ENCODE measurements at places on chromosomes 4 and X.

DNA sequence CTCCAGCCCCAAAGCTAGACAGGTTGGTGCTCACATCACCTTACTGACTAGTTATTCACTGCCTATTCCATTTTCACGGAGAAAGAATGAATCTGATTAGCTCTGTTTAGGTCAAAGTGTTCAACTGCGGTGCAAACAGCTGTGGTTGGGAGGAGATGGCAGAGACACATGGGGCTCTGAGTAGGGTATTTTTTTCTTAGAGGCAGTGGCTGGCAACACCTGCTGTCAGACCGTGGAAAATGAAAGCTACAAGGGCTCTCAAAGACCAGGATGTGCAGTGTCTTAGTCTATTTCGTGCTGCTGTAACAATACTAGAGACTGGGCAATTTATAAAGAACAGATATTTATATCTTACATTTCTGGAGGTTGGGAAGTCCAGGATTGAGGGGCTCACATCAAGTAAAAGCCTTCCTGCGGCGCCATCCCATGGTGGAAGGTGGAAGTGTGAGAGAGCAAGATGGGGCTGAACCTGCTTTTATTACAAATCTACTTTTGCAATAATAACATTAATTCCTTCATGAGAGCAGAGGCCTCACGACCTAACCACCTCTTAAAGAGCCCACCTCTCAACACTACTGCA lies 10.6 kb downstream of the NYX start:
- DNase-seq: no peak

GRCh38 chrX:44937606-44938005 lies 64.6 kb downstream of the KDM6A start:
- no peak for DNase-seq

GRCh38 chrX:23890933-23891332 lies 16.8 kb downstream of the APOO start:
- DNase-seq: no peak

DNA sequence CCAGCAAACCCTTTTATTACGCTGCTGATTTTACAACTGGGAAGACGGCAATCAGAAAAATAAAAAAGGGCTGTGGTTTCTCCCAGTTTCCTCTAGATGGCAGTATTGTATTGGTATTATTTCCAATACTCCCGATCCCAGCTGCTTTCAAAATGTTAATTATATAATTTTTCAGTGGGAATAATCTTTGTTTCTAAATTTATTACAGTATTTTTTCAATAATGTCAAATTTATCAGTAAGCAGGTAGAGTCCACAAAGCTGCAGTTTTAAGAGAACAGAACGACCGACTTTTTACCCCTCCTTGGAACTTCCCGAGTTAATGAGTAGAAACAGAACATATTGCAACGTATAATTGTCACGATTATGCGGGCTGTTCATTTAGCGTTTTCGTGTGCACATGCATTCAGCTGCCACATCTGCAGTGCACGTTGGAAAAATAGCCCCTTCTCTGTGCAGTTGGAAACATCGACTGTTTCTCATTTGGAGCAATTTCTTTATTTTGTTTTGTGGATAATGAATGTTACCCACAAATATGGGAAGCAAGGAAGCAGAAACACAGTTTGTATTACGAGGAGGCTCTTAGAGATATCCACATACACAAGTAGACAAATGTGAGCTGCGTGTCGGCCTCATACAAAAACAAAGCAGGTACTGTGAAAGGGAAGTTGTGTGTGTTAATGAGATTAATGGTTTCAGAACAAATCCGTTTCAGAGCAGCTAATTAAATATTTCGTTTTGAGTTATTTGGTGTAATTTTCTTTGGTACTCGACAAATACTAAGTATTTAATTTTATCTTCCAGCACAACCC lies 188.0 kb downstream of the STIM2 start:
- DNase-seq: peak; percentile 29

DNA sequence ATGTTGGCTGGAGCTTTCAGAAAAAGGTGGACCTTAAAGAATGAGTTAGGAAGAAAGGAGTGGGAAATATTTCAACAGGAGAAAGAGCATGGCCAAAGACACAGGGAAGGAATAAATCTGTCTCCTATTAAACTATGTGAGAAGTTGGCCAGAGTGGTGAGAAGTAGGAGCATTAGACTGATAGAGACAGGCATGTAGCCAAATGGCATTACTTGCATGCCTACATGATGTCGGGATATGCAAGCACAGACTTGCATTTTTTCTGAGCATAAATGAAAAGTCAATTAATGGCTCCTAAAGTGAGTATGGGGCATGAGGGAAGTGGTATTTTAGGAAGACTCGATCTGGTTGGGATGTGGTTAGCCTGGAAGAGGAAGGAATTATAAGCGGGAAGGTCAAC lies 279.6 kb upstream of the PITX2 start:
- DNase-seq: peak; percentile 77

DNA sequence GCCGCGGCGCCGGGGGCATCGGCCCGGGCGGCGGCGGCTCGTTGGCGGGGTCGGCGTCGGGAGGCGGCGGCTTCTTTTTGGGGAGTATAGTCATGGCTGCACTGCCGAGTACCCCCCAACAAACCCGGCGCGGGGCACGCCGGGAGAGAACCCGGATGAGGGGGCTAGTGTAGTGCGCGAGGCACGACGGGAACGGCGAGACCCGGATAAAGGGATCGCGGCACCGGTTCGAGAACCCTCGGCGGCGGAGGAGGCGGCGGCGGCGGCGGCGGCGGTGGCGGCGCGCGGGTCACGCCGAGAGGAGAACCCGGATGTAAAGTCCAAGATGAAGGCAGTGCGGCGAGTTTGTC lies at the start of gene OTUD5:
OTUD5 (minus strand) TSS at position 131 of the 350 bp plus-strand sequence; CDS start at position 94, 37 bp downstream.
- peak; percentile 67 for DNase-seq

DNA sequence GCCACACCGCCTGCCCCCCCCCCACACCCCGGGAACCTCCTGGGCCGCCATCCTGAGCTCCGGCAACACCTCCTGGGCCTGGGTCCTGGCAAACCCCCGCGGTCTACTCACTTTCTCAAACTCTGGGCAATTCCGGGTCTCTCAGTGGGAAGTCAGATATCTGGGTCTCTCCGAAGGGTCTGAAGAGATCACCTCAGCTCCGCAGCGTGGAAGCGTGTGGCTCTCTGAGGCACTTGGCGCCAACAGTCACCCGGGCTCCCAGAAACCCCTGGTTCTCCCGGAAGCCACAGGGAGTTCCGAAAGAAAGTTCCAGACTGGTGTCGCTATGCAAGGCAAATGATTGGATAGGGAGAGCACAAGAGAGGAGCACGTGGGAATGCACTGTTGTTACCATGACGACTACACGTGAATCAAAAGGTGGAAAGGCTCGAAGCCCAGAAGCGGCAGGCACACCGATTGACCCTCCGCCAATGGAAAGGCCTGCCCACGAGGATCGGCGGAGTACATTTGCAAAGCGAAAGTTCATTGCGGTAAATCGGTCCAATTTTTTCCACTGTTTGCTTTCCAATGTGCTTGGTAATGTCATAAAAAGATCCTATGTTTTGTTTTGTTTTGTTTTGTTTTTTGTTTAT lies at the start of gene PNMA6E:
PNMA6E (minus strand) TSS at position 218 of the 632 bp plus-strand sequence. CDS start 2,501 bp downstream, outside the sequence.
- no peak for DNase-seq

DNA sequence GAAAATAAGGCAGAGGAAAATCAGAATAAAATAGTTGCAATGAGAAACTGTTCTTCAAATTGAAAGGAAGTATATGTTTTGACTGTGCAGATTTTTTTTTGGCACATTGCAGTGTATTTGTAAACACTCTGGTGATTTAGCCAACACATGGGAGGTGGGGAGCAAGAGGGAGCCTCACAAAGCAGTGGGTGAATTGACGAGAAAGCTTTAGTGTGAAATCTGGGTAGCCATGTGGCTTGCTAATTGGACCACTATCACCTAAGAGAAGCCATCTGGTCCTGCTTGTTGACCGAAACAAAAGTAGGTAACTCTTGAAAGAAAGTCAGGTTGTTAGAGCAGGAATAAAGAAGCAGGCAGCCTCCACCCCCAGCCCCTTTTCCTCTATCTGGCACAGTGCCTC lies 10.4 kb downstream of the CLCN5 start:
- DNase-seq: no peak

DNA sequence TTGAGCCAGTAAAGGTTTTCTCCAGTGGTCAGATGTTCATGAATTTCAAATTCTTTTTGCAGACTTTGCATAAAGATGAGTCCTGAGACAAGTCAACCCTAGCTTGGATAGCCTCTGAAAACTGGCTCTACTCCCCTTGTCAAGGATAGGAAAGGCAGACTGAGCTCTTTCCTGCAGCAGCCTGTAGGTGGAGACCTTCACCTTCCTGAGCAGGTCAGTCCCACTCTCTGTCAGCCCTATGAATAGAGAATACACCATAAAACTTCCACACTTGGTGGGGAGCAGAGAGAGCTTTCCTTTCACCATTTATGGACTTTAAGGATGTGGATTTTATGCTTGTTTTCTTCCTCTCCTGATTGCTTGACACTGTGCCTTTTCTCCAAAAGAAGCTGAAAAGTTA lies 41.9 kb downstream of the PCDH19 start:
- peak; percentile 10 for DNase-seq

- DNase-seq: no peak
Measured at GRCh38 chr4:86560447-86560846, 33.7 kb upstream of the PTPN13 start.

- no peak for DNase-seq
Measured at GRCh38 chr4:138672393-138672976, 343.1 kb upstream of the NOCT start.

DNA sequence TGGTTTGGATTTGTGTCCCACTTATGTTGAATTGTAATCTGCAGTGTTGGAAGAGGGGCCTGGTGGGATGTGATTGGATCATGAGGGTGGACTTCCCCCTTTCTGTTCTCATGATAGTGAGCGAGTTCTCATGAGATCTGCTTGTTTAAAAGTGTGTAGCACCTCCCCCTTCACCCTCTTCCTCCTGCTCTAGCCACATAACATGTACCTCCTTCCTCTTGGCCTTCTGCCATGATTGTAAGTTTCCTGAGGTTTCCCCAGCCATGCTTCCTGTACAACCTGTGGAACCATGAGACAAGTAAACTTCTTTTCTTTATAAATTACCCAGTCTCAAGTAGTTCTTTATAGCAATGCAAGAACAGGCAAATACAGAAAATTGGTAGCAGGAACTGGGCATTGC lies 138.7 kb downstream of the INPP4B start:
- DNase-seq: no peak

- peak; percentile 95 for DNase-seq
Measured at GRCh38 chr4:16627999-16628398, 270.4 kb downstream of the LDB2 start.

DNA sequence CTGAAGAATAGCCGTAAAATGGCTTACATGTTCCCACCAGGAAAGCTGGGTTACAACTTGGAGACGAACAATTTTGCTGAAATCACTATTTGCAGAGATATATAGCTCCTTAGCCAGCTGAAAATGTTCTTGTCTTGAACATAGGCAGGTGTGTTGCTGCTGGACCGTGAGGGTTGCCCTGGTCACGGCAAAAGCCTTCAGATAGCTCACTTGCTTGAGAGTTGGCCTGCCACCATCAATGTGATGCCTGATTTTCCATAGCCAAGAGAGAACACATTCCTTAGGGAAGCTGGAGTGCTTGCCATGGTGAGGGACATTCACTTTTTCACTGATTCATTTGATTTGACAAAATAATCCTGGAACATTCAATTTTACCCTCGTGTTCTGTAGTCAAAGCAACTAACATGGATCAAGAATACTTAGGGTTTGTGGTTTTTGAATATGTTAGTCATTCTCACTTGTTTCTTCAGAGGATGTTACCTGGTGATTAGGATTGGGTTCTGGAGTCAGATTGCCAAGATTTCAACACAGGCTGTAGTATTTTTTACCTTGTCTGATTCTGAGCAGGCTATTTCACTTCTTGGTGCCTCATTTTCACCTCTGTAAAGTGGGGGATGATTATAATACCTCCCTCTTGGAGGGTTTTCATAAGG lies 536.9 kb downstream of the RAPGEF2 start:
- DNase-seq: no peak

- no peak for DNase-seq
Measured at GRCh38 chr4:185464183-185464582, 7.3 kb downstream of the CCDC110 start.

- peak; percentile 45 for DNase-seq
Measured at GRCh38 chrX:54807524-54808108, at the start of gene MAGED2. MAGED2 (plus strand) TSS chrX:54807745; CDS start chrX:54809332, 1,587 bp downstream.

- DNase-seq: no peak
Measured at GRCh38 chr4:56656346-56656643, 24.8 kb downstream of the HOPX start.

DNA sequence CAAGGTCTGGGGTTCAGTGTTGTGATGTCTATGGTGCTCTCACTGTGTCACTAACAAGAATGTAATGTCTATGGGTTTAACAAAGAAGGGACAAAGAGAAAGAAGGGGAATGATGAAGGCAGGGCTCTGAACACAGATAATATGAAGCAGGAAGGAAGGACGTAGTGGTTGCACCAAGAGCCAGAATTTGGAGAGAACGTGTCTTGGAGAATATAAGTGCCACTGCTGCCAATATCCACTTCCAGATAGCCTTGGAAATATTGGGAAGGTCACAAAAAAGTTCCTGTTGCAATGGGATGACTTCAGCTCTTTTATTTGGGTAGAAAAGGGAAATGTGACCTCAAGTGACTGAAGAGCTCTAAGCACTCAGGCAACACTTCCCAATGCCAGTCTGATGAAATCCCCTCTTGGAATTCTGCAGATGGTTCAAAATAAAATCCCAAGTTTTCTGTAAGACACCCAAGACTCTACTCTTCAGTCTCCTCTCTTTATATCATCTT lies 131.8 kb downstream of the PRKX start:
- no peak for DNase-seq

GRCh38 chr4:119035951-119036737 lies 99.5 kb upstream of the MYOZ2 start:
- DNase-seq: peak; percentile 45

- DNase-seq: peak; percentile 94
Measured at GRCh38 chrX:51891821-51892551, 1.4 kb upstream of the MAGED1 start.

- DNase-seq: no peak
Measured at GRCh38 chr4:184329235-184329634, 111.6 kb upstream of the ENPP6 start.

GRCh38 chr4:24473309-24473721 lies 111.0 kb downstream of the DHX15 start:
- DNase-seq: peak; percentile 32

- peak; percentile 44 for DNase-seq
Measured at GRCh38 chr4:13481569-13481968, 2.6 kb downstream of the RAB28 start.

GRCh38 chr4:97525236-97525635 lies 618.0 kb downstream of the STPG2 start:
- DNase-seq: no peak

GRCh38 chrX:44767308-44767707 lies 76.5 kb upstream of the DUSP21 start:
- no peak for DNase-seq

DNA sequence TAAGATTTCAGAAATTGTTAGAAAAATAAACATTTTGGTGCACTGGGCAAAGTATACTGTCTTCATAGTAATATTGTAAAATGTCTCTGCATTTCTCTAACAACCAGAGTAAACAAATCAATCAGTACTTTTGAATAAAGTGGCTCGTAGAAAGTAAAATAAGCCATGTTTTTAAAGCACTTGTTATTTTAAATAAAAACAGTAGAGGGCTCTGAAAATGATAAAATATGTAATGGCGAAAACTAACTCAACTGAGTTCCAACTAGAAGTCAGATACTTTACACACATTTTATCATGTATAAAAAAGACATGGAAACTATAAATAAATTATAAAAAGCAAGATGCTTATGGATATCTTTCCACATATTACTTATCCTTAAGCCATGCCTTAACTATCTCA lies 1134.4 kb downstream of the PDHA2 start:
- no peak for DNase-seq
